Activated CD8-positive, alpha-beta T cell treated with anti-CD3 and anti-CD28 coated beads, Interleukin-2, amount 10 ng/mL, durations not matched to agents 7 days and 5 days (primary cell): ENCODE measurements at places on chromosomes 4 and X. TPM values are rescaled to one million over a fixed set of nuclear protein-coding genes. Genes with fewer than 3 reads are reported as not detected.

DNA sequence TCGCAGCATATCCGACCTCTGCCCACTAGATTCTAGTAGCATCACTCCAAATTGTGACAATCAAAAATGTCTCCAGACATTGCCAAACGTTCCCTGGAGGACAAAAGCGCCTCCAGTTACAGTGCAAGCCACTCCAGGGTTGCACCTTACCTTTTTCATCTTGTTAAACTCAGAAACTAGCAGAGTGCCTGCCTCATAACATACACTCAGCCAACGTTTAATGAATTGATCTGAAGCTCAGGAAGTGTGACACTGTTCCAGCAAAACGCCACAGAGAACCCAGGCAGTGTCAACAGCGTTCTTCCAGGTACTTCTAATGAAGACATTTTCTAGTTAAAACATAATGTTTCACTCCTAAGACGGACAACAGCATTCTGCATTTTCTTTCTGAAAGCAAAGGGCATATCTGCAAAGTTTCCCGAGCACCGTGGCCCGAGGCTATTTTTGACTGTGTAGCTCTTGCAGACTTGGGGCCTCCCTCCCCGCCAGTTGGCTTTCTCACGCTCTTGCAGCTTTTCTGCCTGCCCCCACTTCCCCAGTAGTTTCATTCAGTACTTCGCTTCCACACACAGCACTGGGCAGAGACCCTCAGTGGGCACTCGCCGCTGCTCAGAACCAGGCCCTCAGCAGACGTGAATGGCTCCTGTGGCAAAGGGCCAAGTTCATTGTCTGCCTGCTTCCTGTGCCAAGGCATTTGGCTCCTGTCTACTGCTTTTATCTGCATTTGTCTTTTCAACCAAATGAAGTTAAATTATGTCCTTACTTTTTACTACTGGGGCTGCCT, 133.4 kb upstream of the TTC29 start:
- no peak overlapping the region for H3K27ac ChIP-seq
- H3K4me3 ChIP-seq, result no peak overlapping the region
- H3K36me3 ChIP-seq, result no peaks in the 10 kb centered on the region
- peaks cover 2% of the 10 kb centered on the region for H3K27me3 ChIP-seq
- H3K4me1 ChIP-seq, result no peaks in the 10 kb centered on the region

DNA sequence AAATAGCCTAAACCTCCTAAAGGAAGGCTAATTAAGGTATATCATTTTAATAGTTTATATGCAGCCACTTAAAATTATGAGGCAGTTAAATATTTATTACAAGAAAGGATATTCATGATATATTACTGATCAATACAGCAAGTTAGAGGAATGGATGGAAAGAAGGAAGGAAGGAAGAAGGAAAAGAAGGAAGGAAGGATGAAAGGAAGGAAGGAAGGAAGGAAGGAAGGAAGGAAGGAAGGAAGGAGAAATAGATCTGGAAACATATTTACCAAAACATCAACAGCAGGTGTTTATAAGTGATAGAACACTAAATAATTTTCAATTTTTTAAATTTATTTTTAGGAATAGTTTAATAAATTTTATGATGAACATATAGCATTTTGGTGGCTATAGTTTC, 17.5 kb downstream of the SLC7A11 start:
- no peak overlapping the region for H3K27ac ChIP-seq
- H3K4me1 ChIP-seq, result no peaks in the 10 kb centered on the region
- no peaks in the 10 kb centered on the region for H3K36me3 ChIP-seq
- no peak for DNase-seq
- H3K4me3 ChIP-seq, result no peak overlapping the region

Gene UBE2A
- 91.8 TPM for total RNA-seq

Gene TASL
- 3.1 TPM for total RNA-seq

DNA sequence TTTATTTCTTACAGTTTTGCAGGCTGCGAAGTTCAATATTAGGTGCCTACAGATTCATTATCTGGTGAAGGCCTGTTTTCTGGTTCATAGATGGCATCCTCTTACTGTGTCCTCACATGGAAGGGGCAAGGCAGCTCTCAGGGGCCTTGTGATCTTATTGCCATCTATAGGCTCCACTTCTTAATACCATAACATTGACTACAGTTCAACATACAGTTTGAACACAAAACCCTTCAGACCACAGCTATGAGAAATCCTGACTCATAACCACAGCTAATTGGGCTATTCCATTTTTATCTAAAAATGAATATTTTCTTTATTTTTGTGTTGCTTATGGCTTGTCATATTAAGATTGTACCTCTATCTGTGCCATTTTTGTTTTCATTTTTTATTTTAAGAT, 72.3 kb downstream of the STAG2 start:
- H3K4me3 ChIP-seq, result no peak overlapping the region
- H3K4me1 ChIP-seq, result peaks cover 5% of the 10 kb centered on the region
- H3K36me3 ChIP-seq, result peaks cover 10% of the 10 kb centered on the region
- no peak overlapping the region for H3K27ac ChIP-seq
- no peak for DNase-seq

Gene TTC29
- not detected for total RNA-seq

Gene CTAG1A
- total RNA-seq, result not detected

- H3K27ac ChIP-seq, result no peak overlapping the region
- peaks cover 28% of the 10 kb centered on the region for H3K4me1 ChIP-seq
Observed at GRCh38 chr4:102321260-102321995, 23.9 kb downstream of the SLC39A8 start.

- H3K4me3 ChIP-seq, result no peak overlapping the region
- H3K4me1 ChIP-seq, result no peaks in the 10 kb centered on the region
- H3K27me3 ChIP-seq, result no peaks in the 10 kb centered on the region
Observed at GRCh38 chrX:15043538-15043937, 170.3 kb downstream of the MOSPD2 start.

- H3K36me3 ChIP-seq, result no peaks in the 10 kb centered on the region
- no peak overlapping the region for H3K4me3 ChIP-seq
- H3K27ac ChIP-seq, result no peak overlapping the region
- DNase-seq, result no peak
- no peaks in the 10 kb centered on the region for H3K4me1 ChIP-seq
Observed at GRCh38 chr4:84944947-84945346, 21.5 kb downstream of the WDFY3 start.

- DNase-seq, result no peak
- no peaks in the 10 kb centered on the region for H3K36me3 ChIP-seq
- H3K4me3 ChIP-seq, result no peak overlapping the region
- no peaks in the 10 kb centered on the region for H3K4me1 ChIP-seq
- H3K27me3 ChIP-seq, result no peaks in the 10 kb centered on the region
- H3K27ac ChIP-seq, result no peak overlapping the region
Observed at GRCh38 chr4:8515316-8516060, 64.7 kb upstream of the GPR78 start.

Gene GPC3
- 0.71 TPM for total RNA-seq

GRCh38 chrX:68994135-68994890, 165.5 kb downstream of the EFNB1 start:
- no peaks in the 10 kb centered on the region for H3K4me1 ChIP-seq
- no peak overlapping the region for H3K27ac ChIP-seq
- H3K4me3 ChIP-seq, result no peak overlapping the region
- DNase-seq, result no peak
- H3K36me3 ChIP-seq, result no peaks in the 10 kb centered on the region

Gene CT45A5
- total RNA-seq, result not detected

DNA sequence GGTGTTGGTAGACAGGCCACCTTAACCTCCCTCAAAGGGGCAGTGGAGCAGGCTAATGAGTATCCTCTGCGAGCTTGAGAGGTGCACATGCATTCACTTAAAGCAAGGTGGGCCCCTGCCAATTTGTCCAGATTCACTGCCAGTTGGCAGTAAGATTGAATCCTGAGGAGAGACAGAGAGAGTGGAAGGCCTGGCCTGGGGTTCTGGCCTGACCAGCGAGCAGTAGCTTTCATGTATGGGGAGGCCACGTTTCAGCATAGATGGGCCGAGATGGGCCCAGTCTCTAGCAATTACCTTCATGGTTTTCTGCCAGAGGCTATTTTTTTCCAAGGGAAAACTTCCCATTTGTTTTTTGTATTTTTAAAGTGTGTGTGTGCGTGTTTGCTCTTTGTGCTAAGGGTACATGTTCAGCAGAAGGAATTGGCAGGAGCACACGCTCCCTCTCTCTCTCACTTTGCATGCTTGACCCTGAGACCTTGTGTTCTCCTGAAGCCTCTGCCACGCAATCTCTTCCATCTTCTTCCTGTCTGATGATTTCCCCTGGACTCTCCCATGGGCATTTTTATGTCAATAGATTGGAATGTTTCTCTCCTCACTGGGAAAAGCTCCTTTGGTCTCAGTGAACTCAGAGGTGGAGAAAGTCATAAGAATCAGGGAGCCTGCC, 215.8 kb upstream of the SFRP2 start:
- no peaks in the 10 kb centered on the region for H3K4me1 ChIP-seq
- H3K36me3 ChIP-seq, result no peaks in the 10 kb centered on the region
- H3K27me3 ChIP-seq, result peaks cover 2% of the 10 kb centered on the region
- DNase-seq, result no peak
- no peak overlapping the region for H3K27ac ChIP-seq

Gene CAPN6
- total RNA-seq, result not detected

- H3K27ac ChIP-seq, result no peak overlapping the region
Observed at GRCh38 chr4:53147197-53147596, 218.7 kb downstream of the SCFD2 start.

DNA sequence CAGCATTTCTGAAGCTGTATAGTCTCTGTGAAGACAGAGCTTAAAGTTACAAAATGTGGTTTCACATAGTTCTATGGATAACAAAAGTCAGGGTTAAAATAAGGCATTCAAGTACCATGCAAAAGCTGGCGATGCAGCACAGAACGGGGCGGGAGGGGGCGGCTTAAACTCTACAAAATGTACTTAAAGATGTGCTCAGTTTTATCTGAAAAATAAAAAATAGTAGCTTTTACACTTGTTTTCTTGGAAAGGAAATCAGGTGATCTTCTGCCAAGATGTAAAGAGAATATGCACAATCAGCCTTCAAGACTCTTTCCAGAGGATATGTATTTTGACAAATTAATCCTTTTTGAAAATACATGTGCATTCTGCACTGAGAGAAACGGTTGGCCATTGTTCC, 301.7 kb upstream of the EMCN start:
- peaks cover 3% of the 10 kb centered on the region for H3K27me3 ChIP-seq
- DNase-seq, result no peak
- no peak overlapping the region for H3K27ac ChIP-seq
- H3K36me3 ChIP-seq, result no peaks in the 10 kb centered on the region
- no peak overlapping the region for H3K4me3 ChIP-seq

DNA sequence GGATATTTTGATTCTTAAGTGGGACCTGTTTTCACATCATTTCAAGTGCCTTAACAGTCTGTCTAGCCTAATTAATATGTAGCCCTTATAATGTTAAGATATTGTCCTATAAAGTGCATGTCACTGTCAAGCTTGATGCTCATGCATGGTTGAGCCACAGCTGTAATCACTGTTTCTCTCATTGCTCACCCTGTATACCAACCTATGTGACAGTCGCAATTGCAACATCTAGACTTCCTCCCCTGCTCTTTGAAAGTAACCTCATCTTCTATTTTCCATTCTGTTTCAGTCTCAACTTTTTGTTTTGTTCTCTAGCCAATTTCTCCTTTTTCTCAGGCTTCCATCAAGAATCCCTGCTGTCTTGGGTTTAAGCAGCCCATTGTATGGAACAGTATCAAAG, 24.4 kb upstream of the MSL3 start:
- no peak for DNase-seq
- peaks cover 14% of the 10 kb centered on the region for H3K27me3 ChIP-seq
- no peak overlapping the region for H3K27ac ChIP-seq
- H3K4me1 ChIP-seq, result no peaks in the 10 kb centered on the region
- no peak overlapping the region for H3K4me3 ChIP-seq
- H3K36me3 ChIP-seq, result no peaks in the 10 kb centered on the region

GRCh38 chr4:189050643-189051042, 890.0 kb upstream of the FRG1 start:
- no peak overlapping the region for H3K4me3 ChIP-seq
- no peak overlapping the region for H3K27ac ChIP-seq
- no peaks in the 10 kb centered on the region for H3K36me3 ChIP-seq
- H3K4me1 ChIP-seq, result no peaks in the 10 kb centered on the region

DNA sequence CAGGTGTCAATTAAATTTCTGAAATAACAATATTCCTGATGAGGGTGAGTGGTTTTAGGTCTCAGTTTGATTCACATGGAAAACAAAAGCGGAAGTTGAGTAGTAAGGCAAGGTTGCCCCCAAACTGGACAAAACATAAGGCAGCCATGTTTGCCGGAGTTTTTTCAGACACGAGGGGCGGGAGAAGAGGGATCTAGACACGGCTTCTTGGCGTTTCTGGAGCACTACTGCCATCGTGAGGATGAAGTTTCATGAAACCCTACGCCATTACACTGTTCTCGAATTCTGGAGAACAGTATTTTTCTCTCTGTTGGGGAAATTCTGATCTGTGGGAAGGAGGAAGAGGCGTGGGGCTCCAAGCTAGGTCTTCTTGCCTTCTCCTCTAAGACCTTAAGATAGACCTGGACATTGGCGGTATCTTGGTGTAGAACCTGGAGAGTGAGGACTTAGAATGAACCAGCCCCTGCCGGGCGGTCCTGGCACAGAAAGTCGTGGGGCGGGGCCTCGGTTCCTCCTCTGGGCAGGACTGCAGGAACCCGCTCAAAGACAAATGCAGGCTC, 160.3 kb downstream of the OR13H1 start:
- H3K4me3 ChIP-seq, result no peak overlapping the region
- H3K27ac ChIP-seq, result no peak overlapping the region
- no peak for DNase-seq

GRCh38 chr4:102826890-102827673, at the start of gene UBE2D3:
UBE2D3 (minus strand) TSS chr4:102827551; CDS start chr4:102826508, 1,043 bp downstream.
- H3K27me3 ChIP-seq, result no peaks in the 10 kb centered on the region
- H3K27ac ChIP-seq, result no peak within 1 kb of the TSS
- H3K4me1 ChIP-seq, result peaks cover 34% of the 10 kb centered on the region
- H3K4me3 ChIP-seq, result no peak within 1 kb of the TSS

DNA sequence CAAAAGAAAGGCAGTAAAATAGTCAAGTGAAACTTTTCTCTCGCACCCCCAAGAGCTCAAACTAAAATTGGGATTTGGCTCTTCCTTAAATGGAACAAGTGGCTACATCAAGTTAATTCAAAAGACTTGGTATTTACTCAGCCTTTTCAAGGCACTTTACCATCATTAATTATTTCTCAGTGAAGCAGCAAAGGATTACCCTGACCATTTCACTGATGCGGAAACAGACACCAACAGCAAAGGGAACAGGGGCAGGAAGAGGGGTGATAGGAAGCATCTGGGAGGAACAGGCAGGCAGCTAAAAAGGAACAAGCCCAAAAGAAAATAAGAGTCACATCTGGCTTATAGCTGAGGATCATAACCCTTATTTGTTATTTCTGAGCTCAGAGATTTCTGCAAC, 2.7 kb downstream of the SCML2 start:
- peaks cover 10% of the 10 kb centered on the region for H3K4me1 ChIP-seq
- no peak for DNase-seq
- no peak overlapping the region for H3K27ac ChIP-seq
- H3K27me3 ChIP-seq, result peaks cover 18% of the 10 kb centered on the region
- H3K4me3 ChIP-seq, result no peak overlapping the region
